ENCODE measurements at places on chromosomes 7 and 10.

- DNase-seq: no peak
These were observed 125.7 kb downstream of the PRPF18 start for GRCh38 chr10:13712476-13712836.

GRCh38 chr7:34315032-34315431 is 343.0 kb upstream of the NPSR1 start:
- no peak for DNase-seq

- no peak for DNase-seq
These were observed 181.6 kb downstream of the PTPN20 start for GRCh38 chr10:47092831-47093230.

DNA sequence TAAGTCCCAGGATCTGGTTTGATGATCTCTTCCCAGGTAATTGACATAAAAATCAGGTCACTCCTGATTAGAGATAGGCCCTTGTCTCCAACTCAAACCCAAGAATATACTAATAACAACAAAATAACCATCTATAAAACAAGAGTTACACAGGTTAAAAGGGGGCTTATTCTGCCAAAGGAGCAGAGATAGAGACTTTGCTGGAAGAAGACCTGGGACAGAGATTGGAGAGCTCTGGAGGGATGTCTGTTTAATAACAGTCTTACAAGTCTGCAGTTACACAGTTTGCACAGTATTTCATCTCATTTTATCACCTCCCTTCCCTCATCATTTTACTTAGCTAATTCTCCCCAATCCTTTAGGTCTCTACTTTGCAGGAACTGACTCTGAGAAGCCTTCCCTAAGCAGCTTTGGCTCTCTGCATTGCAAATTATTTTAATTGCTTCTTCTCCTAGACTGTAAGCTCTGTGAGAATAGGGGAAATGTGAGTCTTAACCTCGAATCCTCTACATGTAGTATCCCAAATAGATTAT is 3.7 kb upstream of the ZNF438 start:
- no peak for DNase-seq

DNA sequence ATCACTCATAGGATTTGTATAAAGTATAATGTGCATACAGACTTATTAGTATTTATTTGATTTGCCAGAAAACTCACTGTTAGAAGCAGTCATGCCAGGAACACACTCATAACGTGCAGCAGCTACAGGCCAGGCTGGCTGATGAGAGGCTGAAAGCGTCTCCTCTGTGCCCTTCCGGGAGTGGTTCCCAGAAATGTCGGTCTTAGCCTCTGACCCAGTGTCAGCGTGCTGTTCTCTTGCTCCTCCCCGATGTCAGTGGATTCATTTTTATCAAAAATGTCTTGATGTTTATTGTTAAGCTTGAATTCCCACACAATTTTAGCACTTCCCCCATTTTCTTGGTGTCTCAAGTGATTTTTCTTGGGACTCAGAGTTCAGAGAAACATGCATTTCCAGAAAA is 33.3 kb upstream of the GARS1 start:
- DNase-seq: no peak

GRCh38 chr7:3909128-3909527 is 608.1 kb downstream of the SDK1 start:
- DNase-seq: no peak

DNA sequence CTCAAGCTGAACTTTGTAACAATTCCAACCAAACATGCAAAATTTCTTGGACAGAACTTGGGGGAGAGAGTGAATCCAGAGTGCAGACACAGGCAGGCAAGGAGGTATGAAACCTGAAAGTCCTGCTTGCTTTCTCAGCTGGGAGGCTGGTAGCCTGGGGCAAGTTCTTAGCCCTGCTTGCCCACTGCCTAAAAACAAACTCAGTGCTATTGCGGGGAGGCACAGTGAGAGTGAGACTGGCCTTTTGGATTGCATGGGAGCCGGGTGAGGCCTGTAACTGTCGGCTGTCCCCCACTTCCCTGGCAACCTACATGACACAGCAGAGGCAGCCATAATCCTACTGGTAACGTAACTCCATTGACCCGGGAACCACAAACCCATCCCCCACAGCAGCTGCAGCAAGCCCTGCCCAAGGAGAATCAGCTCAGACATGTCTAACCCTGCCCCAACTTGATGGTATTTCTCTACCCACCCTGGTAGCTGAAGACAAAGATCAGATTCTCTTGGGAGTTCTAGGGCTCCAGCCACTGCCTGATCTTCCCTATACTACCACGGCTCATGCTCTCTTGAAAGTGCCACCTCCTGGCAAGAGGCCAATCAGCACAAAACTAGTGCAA is 663.6 kb downstream of the GRM8 start:
- no peak for DNase-seq

DNA sequence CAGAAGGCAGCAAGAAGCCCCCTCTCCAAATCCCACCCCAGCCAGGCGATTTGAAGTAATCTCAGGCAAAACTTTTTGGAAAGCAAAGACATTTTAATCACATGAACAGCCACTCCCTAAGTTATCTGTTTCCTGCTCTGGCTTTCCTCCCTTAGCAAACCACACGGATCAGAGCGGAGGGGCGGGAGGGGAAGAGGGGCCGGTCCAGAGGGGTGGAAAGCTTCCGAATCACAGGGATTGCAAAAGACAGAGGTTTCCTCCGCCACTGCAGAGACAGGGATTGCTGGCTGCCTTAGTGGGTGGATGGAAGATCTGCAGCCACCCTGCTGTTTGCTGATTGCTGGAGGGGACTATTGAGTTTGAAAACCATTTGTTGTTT is 41.2 kb downstream of the ZCCHC24 start:
- no peak for DNase-seq

All from left forelimb (tissue), 1 donor.